ENCODE measurements at places on chromosomes 1 and 21.

GRCh38 chr21:19529031-19529430 is 1125.4 kb upstream of the TMPRSS15 start:
- DNase-seq: no peak

DNA sequence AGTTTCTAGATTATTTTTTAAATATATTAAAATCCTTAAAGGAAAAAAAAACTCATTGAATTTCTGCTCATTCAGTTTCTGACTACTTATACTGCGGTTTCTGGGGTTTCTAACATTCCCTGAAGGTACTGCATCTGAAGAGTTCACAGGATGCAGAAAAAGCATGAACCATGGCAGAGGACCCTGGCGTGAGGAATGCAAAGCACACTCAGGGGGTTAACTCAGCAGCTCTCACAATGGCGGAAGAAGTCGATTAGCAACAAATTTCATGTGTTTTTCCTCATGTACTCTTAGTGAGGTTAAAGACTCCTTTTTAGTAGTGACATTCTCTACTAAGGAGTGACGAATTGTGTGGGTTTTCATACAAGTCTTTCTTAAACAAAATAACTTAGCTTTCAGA is 975.6 kb downstream of the NCAM2 start:
- no peak for DNase-seq

- DNase-seq: no peak
Observed at GRCh38 chr1:22808186-22808675, 97.6 kb downstream of the EPHB2 start.

DNA sequence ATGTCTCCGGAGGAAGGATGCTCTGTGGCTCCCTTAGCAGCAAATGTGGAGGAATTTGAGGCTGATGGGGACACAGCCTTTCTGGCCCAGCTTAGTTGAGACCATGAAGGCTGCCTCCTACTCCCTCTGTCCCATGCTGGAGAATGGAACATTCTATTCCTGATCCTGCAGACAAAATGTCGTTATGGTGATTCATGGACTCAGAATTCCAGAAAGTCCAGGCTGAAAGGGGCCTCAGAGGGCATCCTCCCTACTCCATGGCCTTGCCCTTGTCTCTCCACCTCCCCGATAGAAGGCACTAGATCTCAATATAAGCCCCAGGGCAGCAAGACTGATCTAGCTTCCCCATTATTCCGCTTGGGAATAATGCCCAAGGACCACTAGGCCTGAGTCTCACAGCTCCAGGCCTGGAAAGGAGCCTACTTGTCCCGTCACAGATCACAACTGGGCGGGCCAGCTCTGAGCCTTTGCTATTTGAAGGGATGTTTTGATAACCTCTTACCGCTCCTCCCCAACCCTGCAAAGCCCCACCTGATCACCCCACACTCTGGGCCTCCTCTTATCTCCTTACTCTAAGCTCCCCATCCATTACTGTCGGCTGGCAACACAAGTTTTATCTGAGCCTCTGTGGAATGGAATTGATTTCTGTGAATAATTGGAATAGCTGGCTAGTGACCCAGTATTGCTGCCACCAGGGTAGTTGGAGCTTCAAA is 52.8 kb upstream of the TRABD2B start:
- no peak for DNase-seq

- no peak for DNase-seq
Observed at GRCh38 chr1:231695439-231696255, 69.1 kb downstream of the DISC1 start.

DNA sequence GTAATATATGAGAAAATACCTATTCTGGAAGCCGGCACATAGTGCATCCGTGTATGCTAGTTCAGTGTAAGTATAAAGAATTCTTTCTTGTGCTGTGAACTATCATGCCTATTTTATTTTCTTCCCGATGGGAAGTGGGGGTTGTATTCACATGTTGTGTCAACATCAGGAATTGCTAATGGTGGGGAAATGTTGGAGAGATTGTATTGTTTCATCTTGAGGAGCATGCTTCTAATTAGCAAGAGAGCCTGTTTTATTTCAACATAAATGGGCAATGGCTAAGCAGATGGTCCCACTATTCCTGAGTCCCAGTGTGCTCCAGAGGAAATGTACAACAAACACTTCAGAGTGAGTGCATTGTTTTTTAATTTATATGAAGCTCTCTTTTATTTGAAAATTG is 485.2 kb downstream of the PLPP3 start:
- DNase-seq: no peak

DNA sequence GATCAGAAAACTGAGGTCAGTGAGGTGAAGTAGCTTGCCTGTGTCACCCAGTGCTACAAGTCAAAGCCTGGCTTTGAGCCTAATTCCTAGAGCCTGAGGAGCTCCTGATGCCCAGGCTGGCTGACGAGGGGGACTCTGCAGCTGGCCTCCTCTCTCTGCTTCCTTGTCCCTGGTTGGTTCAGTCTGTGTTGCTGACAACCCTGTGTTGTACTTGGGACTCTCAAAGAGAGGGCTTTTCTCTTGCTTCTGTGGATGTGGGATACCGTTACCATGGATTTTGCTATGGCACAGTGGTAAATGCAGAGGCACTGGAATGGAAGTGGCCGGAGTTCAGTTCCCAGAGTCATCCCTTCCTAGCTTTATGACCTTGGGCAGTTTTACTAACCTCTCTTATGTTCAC is 8.0 kb downstream of the VWA5B1 start:
- DNase-seq: no peak

DNA sequence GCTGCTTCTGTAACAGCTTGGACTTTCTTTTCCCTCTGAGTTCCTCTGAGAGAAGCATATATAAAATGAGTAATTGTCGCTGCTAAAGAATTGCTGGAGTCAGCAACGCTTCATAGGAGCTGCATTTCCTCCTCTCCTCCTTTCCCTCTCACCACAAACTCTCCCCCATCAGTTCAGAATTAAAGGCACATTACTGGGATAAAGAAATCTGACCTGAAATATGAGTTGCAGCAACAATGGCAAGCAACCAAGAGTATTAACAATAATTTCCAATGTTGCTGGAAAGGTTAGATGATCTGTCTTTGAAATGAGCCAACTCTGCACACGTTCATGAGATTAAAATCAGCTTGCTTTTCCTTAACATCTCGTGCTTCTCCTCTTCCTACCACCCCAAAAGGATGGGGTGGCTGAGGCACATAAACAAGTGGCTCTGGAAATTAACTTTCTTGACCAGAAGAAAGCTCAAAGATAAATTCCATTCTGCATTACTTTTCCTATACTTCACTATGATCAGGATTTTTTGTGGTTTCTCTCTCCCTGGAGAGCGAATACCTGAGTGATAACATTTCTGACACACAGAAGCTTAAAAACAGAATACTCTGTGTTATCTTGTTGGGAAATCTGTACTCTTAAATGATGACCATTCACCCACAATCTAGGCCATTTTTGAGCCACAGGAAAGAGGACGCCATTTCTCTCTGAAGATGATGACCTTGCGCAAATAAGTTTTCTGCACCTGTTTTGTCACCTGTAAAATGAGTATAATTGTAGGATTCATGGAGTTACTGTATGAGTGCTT is 90.2 kb downstream of the TGFBR3 start:
- no peak for DNase-seq

- DNase-seq: no peak
Observed at GRCh38 chr1:72060466-72061245, 221.7 kb downstream of the NEGR1 start.

DNA sequence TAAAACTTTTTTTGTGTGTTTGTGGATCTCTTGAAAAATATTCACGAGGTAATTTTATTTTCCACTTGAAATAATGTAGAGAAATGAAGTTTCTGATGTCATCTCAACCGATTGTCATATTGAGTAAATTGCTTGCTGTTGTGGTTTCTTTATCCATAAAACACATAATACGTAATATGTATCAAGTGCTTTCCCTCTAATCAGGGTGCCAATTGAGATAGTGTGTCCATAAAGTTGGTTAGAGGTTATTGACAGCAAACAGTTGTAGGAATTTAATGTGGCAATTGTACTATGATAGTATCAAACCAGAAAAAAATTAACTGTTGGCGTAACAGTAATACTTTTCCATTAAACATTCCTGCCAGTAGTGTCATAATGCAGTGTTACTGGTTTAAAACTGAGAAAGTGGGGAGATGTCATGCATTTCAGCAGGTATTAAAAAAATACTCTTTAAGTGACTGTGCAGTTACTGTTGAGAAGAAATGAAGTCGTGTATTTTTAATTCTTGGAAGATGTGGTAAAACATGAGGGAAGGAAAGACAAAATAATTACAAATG is 38.3 kb downstream of the USP25 start:
- DNase-seq: no peak

GRCh38 chr1:5254975-5255374 is 600.6 kb downstream of the AJAP1 start:
- no peak for DNase-seq

GRCh38 chr1:184373155-184373554 is 13.7 kb upstream of the C1orf21 start:
- DNase-seq: no peak

DNA sequence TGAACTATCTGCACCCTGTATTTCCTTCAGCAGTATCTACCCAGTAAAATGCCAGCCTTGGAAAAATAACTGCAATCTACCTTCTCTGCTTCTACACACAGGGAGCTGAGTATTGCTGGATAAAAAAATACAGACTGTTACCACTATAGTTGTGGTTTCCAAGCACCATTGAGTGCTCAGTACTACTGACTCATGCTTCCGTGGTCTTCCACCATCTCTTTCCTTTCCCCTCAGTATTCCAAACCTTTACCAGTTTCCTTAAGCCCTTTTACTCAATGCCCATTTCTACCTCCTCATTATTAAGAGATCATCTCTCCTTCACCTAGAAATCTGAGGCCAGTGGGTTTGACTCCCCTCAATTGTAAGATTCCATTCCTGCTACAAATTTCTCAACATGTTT is 23.8 kb downstream of the GLMN start:
- no peak for DNase-seq

DNA sequence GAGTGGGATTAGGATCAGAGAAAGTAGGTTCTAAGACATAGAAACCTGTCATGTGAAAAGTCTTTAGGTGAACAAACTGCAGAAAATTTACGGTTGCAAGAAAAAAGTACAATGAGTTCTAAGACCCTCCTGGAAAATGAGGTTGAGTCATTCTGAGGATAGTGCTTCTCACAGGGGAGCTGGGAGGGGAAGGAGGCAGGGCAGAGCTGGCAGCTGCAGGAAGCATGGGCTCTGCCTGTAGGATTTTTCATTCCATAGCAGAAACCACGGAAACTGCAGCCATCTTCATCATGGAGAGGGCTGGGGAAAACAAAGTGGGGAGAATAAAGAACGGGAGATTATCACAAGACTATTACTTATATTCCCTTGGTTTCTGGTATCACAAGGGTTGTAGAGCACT is 25.8 kb upstream of the THEM4 start:
- no peak for DNase-seq

DNA sequence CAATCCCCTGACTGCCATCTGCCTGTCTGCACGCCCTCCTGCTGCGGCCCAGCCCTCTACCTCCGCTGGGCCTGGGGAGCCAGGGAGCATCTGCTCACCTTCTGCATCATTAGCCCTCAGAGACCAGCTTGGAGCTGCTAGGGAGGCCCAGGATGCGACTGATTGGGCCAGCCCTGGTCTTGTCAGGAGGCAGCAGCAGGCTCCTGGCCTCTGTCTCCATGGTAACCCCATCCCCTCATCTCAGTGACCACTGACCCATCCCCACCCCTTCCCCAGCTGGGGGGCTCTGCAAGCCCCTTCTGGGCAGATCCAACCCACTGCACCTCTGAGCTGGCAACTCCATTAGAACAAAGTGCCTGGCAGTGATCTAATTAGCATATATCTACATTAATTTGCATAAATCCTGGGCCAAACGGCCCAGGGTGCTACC is 37.7 kb downstream of the NKAIN1 start:
- no peak for DNase-seq
